ENCODE measurements at places on chromosomes 1 and 21.
A peak's percentile ranks its signal among the peaks of the same experiment; 100 is the strongest.

DNA sequence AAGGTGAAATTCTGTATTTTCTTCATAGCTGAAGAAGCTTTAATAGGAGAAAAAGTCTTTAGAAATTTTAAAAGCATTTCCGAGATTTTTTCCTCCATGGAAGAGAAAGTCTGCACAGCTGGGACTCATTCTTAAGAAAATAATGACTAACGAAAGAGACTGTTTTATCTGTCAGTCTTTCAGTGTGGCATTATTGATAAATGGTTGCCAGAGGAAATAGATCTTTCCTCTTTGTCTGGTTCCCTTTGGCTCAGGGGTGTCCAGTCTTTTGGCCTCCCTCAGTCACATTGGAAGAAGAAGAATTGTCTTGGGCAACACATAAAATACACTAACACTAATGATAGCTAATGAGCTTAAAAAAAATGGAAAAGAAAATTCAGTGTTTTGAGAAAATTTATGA lies 49.9 kb downstream of the KDM1A start:
- no peak for DNase-seq

DNA sequence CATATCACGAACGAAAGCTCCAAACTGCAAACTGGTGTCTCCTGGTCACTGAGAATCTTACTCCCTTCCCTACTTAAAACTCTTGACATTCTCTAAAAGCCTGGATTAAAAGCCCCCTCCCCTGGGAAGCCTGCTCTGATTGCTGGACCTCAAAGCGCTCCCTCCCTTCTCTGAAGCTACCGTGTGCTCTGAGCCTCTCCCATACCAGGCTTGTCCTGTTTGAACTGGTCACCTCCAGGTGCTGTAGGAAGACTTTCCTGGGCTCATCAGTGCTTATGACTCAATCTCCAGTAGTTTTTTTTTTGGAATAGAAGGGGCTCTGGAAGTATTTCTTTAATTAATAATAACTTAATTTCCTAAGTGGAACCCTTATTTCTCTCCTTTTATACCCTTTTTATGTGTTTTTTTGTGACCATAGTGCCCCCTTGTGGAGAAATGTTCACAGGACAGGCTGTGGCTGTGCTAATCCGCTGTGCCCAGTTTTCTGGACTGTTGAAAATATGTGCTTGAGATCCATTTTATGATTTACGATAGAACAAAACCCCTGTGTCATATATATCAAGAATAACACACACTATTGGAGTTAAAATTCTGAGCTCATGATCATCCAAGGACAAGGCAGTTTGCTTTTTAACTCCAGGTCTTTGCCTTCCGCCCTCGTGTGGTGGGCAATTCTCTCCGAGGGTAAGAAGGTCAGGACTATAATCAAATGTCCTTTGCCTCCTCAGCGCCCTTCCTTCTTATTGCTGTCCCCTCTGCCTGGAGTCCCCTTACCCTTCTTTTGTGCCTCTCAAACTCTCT lies 16.9 kb downstream of the MTARC1 start:
- DNase-seq: no peak

- DNase-seq: peak; percentile 63
Measured at GRCh38 chr21:37199057-37199924, 67.8 kb downstream of the VPS26C start.

- peak; percentile 32 for DNase-seq
Measured at GRCh38 chr21:41358193-41359166, 3.3 kb upstream of the MX2 start.

- peak; percentile 53 for DNase-seq
Measured at GRCh38 chr1:74485622-74486021, 26.8 kb downstream of the LRRC53 start.

DNA sequence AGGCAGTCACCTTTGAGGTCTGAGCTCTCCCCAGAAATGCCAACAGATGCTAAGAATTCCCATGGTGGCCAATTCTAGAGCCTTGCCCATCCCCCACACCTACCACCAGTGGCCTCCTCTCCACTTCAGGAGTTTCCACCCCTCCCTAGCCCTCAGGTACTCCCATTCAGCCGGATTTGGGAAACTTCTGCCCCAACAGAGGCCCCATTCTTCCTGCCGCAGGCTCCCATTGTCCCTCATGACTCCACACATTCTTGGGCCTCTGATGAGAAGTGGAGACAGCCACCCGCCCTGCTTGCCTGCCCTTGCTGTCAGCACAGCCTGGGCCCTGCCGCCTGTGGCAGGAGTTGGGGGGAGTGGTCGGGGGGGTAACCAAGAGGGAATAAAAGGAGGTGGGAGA lies 4.6 kb downstream of the BLACAT1 start:
- peak; percentile 93 for DNase-seq

GRCh38 chr1:19661721-19662228 lies 2.9 kb upstream of the HTR6 start:
- DNase-seq: no peak

DNA sequence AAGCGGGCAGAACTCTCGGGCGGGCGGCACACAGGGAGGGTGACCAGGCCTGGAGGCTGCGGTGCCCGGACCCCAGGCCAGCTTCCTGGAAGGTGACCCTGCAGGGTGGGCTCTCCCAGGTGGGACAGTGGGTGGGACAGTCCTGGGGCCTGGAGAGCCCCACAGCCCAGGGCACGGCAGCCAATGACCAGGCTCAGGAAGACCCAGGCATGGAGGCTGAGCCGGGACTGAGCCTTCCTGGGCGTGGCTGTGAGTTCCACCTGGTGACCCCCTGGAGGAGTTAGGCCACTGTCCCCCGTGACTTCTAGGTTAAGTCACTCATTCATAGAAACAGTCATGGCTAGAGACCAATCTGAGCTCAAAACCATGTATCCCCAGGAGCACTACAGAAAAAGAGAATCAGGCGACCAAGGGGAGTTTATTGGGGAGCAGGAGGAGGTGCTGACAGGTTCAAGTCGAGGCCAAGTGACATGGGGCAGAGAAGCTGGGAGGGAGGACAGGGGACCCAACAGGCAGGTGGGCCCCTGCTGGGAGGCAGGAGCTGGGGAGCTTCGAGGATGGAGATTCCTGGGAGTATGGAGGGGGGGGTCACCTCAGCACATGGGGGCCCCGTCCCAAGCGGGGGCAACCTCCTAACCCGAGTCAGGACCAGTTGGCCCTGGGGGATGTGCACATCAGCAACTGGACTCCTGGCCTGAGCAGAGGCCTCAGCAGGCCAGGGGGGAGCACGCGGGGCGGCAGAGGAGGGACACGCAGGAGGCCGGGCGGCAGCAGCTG lies 1.2 kb downstream of the KRTAP10-5 start:
- peak; percentile 35 for DNase-seq

DNA sequence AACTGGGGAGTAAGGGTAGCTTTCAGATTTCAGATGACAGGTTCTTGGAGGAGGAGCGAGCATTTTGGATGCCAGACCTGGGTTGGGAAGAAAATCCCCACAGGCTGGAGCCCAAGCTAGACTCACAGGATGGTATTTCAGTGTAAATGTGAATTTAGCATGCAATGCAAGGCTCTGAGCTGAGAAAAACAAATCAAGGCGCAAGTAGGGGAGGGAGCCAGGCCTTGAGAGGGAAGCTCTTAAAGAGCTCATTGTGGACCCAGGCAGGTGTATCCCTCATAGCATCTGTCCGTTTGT lies 386.1 kb downstream of the MATN1 start:
- no peak for DNase-seq

DNA sequence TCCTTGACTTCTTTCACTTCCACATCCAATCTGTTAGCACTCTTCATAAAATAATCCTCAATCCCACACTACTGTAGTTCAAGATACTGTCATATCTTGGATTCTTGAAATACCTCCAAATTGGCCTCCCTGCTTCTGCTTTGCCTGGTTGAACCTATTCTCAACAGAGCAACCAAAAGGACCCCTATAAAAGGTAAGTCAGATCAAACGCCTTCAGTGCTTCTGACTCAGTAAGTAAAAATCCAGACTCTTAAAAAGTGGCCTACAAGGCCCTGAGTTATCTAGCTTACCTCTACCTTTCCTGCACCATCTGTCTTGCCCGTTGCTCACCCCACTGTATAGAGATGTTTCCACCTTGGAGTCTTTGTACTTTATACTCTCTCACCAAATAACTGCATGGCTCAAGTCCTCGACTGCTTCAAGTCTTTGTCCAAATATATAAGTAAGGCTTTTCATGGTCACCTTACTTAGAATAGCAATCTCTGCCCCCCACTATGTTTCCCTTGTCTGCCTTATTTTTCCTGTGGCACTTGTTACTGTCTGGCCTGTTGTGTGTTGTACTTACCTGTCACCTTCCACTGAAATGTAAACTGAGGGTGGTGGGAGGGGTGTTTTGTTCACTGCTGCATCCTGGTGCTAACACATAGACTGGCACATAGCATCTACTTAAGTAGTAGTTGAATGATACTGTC lies 5.1 kb upstream of the PIGV start:
- DNase-seq: no peak

DNA sequence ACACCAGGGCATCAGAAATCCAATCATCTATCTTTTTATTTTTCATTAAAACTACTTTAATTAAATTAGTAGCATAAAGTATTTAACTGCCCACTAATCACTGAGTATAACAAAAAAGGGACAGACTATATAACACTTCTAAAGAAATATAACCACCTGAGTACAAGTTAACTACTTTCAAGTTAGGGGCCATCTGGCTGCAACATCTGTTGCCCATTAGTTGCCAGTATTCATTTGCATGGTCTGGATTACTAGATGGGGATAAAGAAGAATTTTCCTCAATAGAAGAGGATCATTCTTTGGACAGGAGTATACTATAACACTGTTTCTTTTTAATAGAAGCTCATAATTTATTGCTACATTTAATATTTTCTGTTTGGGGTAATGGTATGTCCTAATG lies 446.4 kb downstream of the AMY1C start:
- no peak for DNase-seq

DNA sequence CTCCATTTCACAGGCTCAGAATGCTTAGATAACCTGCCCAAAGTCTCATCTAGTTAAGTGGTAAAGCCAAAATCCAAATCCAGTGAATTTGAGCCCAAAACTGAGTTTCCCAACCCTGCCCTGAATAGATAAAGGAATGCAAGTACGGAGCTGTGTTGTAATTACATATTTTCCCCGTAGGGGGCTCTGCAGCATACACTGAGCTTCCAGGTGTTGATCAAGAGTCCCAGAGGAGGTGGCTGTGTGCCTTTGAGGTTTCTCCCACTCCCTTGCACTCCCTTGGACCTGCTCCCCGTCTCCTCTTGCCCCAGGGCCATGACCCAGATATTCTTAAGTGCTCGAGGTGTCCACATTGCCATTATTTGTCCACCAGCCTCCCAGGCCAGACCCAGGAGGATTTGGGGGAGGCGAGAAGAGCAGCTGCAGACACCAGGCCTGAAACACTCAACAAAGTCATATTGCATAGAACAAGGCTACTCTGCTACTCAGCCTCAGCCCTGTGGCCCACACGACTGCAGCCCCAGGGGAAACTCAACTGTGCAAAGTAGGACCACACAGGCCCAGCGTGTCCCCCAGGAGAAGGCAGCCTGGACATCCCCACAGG lies 18.4 kb upstream of the LY9 start:
- peak; percentile 74 for DNase-seq

- DNase-seq: no peak
Measured at GRCh38 chr1:154664331-154665002, 56.5 kb upstream of the ADAR start.

DNA sequence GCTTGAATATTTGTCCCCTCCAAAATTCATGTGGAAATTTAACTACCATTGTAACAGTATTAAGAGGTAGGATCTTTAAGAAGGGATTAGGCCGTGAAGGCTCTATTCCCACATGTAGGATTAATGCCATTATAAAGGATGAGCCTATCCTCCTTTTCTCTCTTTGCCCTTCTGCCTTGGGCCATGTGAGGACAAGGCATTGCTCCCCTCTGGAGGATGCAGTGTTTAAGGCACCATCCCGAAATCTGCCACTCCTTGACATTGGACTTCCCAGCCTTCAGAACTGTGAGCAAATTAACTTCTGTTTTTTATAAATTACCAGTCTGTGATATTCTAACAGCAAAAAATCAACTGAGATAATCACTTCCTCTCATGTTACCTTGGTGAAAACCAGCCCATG lies 124.4 kb downstream of the TOMM20 start:
- DNase-seq: peak; percentile 9

DNA sequence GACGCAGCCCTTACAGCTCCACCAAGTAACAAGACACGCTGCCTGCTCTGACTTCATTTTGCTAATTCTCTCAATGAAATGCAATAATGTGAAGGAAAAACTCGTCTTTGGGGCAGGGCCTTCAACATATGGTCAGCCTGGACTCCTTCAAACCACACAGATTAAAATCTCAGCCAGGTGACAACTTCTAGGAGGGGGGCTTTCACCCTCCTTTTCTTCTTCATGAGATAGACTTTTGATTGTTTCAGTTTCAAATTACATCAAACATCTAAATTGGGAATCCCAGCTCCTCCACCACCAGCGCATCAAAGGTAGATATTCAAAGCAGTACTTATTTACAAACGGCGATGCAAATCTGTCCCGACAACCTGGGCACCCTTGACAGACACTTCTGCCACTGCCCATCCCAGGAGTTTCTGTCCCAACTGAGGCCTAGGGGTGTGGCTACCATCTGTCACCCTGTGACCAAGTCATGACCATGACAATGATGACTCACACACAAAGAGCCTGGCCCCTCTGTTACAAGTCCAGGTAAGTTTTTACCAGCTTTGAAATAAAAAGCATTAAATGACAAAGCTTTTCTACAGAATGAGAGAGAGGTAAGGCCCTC lies 29.7 kb downstream of the SSBP3 start:
- no peak for DNase-seq

- DNase-seq: no peak
Measured at GRCh38 chr21:35284199-35284598, 235.1 kb upstream of the RUNX1 start.

DNA sequence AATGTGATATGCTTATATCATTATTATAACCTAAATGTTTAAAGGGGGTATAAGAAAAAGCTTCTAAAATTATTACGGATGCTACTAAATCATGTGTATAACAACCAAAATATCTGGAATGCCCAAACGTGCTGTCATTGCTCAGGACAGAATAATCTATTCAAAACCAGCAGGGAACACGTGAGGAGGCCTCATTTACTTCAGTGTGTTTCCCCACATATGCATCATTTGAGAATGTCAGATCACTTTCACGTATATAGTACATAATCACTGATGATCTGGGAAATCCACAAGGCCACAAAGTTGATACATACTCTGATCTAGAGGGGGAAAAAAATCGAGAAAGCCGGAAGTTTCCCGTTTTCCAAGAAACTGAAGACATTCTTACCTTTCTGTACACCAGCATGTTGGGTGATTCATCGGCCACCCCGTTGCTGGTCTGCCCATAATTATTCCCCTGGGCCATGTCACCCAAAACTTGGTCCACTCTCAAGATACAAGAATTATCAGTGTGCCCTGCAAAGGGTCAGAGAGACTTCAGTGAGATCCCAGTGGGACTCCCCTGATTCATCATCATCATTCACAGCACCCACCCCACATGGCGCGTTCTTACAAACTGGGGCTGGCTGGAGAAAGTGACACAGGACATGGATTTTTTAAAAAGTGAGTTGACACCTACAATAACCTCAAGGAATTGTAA lies 1.5 kb downstream of the RGS7 start:
- no peak for DNase-seq

- no peak for DNase-seq
Measured at GRCh38 chr21:46269466-46269865, 15.9 kb downstream of the MCM3AP start.

Measured in islet precursor cell (in vitro differentiated cells).